ENCODE measurements at places on chromosomes 2 and 18.

GRCh38 chr2:28360718-28361293, 31.9 kb upstream of the FOSL2 start:
- no peak for DNase-seq

GRCh38 chr2:185567940-185568339, 170.7 kb upstream of the FSIP2 start:
- no peak for DNase-seq

DNA sequence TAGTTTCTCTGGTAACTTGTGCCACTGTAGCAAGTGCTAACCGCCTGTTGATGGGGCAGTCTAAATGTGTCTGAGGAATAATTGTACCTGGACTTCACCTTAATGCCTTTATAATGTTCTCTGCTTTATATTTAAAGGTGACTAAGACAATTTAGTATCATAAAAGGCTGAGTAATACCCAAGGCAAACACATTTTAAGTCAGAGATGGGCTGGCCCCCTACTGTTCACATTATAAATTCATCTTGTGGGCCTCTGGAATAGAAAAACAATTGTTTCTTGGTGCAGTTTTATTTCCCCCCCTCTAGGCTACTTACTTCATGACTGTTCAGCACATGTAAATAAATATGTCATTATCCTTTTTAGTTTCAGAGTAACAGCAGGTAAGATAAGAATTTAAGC, 559.3 kb upstream of the PIK3C3 start:
- DNase-seq: peak; percentile 25

- DNase-seq: no peak
Measured at GRCh38 chr18:46311491-46311890, 207.3 kb downstream of the HAUS1 start.

Measured in Kasumi-1 (cell line).